ENCODE measurements at places on chromosomes 3 and 15.

GRCh38 chr3:49616491-49616941, 57.6 kb upstream of the APEH start:
- no peak for DNase-seq

GRCh38 chr15:77014132-77015081, 19.5 kb downstream of the PSTPIP1 start:
- DNase-seq: no peak

- DNase-seq: no peak
Measured at GRCh38 chr3:71510510-71510909, 73.0 kb downstream of the FOXP1 start.

- no peak for DNase-seq
Measured at GRCh38 chr15:73989001-73989798, 2.9 kb downstream of the STOML1 start.

GRCh38 chr3:113143353-113143752, 68.0 kb upstream of the BOC start:
- no peak for DNase-seq

DNA sequence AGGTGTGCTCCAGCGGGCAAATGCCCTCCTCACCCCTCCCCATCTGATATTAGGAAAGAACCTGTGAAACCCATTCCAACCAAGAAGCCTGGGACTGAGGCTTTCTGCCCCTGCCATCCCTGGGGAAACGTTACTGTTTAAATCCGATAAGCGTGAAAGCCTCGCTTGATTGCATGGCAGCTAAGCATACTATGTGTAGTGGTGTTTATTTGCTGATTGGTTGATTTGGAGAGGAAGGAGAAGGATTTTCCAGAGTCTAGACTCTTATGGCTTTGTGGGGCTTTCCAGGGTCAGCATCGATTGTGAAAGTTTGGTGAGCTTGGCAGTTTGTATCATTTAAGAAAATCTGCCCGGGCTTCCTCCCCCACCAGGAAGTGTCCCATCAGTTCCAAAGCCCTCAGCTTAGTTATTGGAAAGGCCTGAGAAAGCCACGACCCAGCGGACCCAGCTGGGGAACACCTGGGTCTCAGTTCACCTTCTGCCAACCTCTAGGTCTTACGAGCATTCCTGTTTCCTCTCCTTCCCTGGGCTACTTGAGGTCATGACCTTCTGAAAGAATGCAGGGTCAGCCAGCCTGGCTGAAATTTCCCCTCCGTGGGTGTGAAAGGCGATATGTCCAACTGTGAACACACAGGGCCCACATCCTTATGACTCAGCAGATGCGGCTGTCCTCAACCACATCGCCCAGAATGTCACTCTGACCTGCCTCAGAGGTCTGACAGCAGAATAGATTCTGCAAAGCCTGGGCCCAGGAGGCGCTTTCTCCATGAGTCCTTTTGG, 62.8 kb upstream of the HERC1 start:
- DNase-seq: peak; percentile 15

GRCh38 chr3:25259871-25260270, 168.2 kb upstream of the RARB start:
- DNase-seq: no peak

DNA sequence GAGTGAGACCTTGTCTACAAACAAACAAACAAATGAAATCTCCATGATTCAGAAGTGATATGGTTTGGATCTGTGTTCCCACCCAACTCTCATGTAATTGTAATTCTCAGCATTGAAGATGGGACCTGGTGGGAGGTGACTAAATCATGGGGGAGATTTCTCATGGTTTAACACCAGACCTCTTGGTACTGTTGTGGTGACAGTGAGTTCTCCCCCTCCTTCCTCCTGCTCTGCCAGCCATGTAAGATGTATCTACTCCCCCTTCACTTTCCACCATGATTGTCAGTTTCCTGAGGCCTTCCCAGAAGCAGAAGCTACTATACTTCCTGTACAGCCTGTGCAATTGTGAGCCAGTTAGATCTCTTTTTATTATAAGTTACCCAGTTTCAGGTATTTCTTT, 438.4 kb upstream of the THBS1 start:
- peak; percentile 26 for DNase-seq

DNA sequence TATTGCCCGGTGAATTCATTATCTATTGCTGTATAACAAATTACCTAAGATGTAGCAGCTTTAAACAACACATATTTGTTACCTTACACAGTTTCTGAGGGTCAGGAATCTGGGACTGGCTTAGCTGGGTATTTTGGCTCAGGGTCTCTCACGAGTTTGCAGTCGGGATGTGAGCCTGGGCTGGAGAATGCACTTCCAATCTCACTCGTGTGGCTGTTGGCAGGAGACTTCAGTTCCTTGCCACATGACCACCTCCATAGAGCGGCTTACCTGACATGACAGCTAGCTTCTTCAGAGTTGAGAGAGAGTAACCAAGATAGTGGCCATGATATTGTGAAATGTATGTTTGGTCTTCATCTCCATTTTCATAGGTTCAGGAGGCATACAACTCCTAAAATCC, 18.4 kb upstream of the MITF start:
- DNase-seq: no peak

DNA sequence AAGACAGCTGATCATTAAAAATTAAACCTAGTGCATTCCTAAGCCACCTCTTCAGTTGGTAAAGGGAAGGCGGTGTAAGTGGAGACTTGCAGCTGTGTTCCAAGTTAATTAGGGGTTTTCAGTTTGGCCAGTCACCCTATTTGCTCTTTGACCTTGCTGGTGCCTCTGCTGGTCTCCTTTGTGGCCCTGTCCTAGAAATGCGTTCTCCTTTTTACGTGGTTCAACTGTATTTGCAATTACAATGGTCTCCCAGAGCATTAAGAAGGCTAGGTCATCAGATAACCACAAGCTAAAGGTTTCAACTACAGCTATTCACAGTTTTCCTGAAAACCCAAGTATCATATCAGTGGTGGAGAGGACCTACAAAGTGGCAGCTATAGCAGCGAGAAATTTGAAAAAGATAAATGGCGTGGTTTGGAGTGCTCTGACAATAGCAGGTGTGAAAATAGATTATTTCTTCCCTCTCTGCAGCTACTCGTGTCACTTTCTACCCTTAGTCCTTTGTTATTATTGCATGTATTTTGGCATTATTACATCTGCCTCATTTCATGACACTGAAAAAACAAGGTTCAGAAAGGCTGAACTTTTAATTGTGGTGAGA, 203.5 kb upstream of the TBC1D5 start:
- no peak for DNase-seq

DNA sequence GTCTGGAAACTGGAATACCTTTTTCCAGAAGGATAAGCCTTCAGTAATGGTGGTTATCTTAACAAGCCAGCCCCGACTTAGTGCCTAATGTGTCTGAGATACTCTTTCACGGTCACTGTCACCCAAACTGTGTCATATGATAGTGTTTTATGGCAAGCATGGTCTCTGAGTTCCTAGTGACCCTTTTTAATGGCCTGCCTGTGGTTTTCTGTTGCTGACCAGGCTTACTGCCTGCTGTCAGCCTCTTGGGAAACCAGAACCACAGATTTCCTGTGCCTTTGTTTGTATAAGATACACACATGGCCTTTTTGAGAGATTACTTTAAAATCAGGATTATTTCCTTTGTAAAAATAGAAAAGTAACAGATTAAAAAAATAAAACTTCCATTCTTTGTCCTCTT, 22.4 kb downstream of the HPS3 start:
- DNase-seq: no peak

GRCh38 chr3:148992027-148992634, 791 bp downstream of the GYG1 start:
- peak; percentile 26 for DNase-seq

DNA sequence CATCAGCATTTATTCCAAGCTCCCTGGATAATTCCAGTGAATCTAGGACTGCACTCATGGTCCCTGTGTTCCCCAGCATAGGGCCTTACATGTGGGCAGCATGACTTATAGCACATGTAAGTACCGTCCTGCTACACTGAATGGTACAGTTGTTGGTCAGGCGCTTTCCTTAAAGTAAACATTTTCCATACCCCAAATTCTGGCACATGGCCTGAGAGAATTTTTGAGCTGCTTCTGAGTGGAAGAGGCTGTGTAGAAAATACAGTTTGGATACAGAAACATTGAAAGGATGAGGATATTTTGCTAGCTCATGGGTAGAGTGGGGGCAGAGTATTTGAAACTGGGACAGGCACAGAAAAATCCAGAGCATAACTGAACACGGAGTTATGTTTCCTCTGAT, 27.6 kb downstream of the CORO2B start:
- no peak for DNase-seq

- DNase-seq: peak; percentile 6
Measured at GRCh38 chr15:96893159-96893906, 562.8 kb downstream of the NR2F2 start.

GRCh38 chr3:13881536-13882410, 1.9 kb upstream of the WNT7A start:
- DNase-seq: no peak

DNA sequence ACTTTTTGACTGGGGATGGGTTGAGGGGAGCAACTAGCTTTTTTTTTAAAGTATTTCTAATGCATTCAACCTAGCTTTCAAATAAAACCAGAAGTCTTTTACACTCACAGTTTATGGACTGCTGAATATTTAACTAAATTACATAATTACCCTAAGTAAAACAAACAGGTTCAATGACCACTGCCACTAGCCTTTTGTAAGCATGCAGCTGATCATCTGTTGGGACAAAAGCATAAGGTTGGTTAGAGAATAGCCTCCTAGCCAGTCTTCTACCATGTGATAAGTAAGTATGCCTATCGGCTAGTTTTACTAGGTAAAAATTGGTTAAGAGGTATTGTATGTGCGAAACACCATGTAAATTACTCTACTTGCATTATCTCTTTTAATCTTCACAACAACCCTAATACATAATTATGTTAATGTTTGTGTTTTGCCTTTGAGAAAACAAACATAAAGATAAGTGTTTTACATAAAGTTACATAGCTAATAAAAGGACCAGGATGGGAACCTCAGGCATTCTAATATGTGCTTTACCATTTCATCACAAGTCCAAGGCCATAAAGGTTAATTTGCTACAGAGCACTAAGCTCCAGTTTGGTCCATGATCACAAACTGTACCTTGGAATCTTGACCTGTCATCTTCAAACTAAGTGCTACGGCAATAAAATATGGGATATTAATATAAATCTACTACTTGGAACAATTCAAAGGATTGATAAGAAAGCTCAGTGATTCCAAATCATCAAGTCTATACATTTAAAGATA, 13.2 kb downstream of the PFN2 start:
- no peak for DNase-seq

GRCh38 chr15:33677238-33677830, 291.0 kb upstream of the CHRM5 start:
- DNase-seq: no peak

GRCh38 chr15:99124641-99125040, 19.8 kb downstream of the SYNM start:
- no peak for DNase-seq

GRCh38 chr15:82047453-82048400, 1.9 kb upstream of the MEX3B start:
- DNase-seq: peak; percentile 25

DNA sequence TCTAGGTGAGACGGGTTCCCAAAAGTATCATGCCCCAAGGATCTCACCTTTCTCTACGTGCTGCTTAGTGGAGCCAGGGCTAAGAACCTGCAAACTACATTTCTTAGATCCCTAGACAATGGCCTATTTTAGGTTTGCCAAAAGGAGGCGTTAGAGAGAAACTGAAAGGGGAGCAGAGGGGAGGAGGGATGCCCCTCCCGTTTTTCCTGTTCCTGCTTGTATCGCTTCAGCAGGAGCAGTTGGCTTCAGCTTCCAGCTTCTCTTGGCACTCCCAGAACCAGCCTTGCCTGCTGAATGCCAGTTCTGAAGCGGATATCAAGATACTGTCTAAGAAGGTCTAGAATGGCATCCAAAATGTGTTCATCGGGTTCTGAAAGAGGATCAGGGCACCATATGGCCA, 58.4 kb upstream of the ABHD17C start:
- DNase-seq: no peak
